ENCODE measurements at places on chromosomes 7 and 10.

DNA sequence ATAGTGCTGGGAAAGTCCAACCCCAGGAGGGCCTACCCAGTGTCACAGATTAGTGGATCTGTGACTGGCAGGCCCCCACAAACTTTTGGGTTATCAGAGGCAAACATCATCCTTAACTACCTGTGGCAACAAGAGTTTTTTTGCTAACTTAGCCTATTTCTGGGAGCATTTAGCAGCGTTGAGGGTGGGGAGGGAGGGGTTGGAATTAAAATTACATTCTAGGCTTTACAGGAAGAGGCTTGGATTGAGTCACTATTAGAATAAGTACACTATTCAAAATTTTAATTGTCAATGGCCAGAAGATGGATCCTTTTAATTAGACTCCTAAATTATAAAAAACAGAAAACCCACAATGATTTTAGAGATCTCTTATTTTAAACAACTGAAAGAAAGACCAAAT is 267.9 kb upstream of the NPSR1 start:
- no peak for DNase-seq

- peak; percentile 32 for DNase-seq
Observed at GRCh38 chr7:33773053-33773452, 132.3 kb upstream of the BMPER start.

DNA sequence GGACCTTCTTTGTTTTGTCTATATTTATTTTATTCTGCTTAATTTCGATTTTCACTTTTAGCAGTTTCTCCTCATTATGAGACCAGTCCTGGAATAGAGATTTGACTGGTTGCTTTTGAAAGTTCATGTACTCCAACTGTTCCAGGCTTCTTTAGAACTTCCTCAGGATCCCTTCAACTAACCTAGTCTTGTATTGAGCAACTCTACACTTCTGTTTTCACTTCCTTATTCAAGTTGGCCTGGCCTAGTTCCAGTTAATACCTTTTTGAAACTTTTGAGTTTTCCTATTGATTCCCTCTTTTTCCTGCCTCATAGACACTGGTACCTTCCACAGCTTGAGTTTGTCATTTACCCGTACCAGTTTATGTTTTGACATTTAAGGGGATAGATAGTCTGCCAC is 421.7 kb downstream of the ATRNL1 start:
- DNase-seq, result no peak

- DNase-seq, result no peak
Observed at GRCh38 chr10:4242561-4243035, 457.6 kb upstream of the KLF6 start.

DNA sequence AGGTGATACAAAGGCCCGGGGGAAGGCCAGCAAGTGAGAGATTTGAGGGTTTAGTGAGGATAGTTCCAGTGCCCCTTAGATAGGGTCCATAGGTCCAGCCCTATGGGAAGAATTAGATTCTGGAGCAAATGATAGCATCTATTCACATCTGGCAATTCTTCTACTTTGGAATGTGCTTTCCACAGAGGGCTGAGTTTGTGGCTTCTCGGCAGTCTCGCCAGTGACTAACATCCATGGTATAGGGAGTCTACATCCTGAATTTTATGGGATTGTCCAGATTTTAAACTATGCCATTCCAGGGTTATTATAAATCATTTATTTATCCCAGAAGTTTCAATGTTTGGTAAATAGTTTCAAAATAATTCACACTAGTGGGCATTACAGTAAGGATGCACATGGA is 207.3 kb upstream of the ADO start:
- no peak for DNase-seq

DNA sequence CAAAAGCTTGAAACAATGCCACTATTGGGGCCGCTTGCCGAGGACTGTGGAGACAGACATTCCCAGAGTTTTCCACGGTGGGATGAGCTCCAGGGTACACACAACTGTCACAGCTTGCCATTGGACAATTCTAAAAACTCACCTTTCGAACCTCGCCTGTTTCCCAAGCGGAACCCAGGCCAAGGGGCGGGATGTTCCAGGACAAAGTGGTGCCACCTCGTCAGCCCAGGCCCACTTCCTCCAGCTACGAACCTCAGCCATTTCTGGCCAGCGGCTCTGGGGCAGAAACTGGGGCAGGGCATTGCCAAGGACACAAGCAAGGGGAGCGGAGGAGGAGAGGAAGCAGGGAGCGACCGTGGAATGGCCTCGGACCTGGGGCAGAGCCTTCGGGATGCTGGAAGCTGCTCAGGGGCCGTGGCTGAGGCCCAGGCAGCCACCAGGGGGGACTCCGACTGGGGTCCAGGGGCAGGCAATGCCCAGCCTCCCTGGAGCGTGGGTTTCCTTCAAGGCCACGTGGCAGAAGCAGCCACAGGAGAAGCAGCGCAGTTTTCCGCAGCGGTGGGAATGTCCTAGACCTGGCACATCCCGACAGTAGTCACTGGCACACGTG is 44.7 kb upstream of the INSIG1 start:
- no peak for DNase-seq

GRCh38 chr7:114504586-114504985 is 90.0 kb downstream of the FOXP2 start:
- DNase-seq, result no peak

- DNase-seq, result peak; percentile 80
Observed at GRCh38 chr10:106224676-106225075, 939.8 kb downstream of the SORCS1 start.

GRCh38 chr7:22668971-22669401 is 58.0 kb upstream of the IL6 start:
- DNase-seq, result no peak

GRCh38 chr7:107051376-107051775 is 6.9 kb downstream of the PRKAR2B start:
- DNase-seq, result no peak

DNA sequence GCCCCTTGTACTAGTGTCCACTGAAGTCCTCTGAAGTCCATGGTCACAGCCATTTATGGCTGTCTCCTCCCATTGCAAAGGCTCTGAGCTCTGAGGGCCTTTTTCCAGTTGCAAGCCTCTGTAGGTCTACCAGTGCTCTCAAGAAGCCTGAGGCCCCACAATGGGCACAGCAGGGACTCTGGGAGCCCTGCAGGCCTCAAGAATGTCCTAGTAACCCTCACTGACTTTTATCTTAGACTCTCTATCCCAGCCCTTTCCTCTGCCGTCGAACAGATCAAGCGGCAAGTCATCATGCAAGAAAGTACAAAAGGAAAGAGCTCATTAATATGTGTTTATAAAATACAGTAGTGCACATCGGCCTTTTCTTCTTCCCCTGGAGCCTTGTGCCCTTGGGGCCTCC is 23.4 kb downstream of the VWA2 start:
- no peak for DNase-seq

- DNase-seq, result no peak
Observed at GRCh38 chr7:120583899-120584586, 273.9 kb downstream of the TSPAN12 start.

DNA sequence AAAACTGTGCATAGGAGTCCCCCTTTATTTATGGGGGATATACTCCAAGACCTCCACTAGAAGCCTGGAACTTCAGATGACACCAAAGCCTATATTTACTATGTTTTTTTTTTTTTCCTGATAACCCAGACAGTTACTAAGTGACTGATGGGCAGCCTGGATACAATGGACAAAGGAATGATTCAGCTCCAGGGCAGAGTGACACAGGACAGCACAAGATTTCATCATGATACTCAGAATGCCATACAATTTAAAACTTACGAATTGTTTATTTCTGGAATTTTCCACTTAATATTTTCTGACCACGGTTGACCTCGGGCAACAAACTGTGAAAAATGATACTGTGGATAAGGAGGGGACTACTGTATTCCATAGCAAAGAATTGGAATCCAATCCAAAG is 843.6 kb downstream of the PCDH15 start:
- DNase-seq, result no peak

DNA sequence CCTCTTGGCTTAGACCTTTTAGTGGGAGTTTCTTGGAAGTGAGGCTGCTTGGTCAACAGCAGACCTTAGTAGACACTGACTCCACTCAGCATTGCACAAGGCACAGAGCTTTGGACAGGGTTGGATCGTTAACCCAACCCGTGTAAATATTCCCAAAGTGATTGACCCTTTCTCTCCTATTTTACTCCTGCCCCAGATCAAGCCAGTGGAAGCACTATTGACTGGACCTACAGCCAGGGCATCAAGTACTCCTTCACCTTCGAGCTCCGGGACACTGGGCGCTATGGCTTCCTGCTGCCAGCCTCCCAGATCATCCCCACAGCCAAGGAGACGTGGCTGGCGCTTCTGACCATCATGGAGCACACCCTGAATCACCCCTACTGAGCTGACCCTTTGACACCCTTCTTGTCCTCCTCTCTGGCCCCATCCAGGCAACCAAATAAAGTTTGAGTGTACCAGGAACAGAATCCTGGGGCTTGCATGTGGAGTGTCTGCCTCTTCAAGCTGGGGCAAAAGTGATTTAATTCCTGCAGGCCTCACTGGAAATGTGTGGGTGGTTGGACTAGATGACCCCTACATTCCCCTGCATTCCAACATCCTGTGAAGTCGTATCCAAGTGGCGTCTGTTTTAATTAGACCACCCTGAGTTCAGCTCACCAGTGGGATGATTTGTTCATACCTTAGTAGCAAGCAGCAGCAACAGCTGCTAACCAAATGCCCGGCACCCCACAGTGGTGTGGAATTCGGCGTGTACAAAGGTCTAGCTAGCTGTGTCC is 7.5 kb downstream of the CPA1 start:
- DNase-seq, result no peak

DNA sequence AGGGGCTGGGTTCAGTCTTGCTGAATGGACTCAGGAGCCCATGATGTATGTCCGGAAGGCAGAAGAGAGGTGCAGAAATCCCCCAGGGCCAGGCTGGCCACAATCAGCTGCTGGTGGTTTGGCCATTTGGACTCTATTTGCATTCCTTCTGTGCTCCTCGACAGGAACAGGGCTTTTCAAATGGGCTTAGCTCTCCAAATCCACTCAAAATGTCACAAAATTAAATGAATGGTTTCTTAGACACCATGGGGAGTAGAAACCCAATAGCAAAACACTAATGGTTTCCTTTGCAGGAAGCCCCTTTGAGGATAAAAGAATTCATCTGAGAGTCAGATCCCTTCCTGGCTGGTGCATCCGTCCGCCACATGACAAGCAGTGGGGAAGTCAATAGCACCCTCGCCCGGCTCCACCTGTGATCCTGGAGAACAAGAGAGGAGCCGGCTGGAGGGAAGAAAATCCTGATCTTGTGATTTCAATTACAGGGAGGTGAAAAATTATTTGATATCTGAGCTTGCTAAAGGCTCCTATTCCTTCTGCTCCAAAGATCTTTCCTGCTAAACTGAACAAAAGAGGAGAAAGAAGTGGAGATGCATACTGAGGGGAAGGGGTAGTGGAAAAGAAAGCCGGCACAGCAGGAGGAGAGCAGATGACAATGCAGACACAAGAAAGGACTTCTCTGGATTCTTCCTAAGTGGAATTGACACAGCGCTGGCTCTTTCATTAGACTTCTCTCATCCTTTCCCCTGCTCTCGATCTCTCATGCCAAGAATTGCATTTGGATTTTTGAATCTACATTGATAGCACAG is 190.7 kb downstream of the C7orf25 start:
- DNase-seq, result no peak

DNA sequence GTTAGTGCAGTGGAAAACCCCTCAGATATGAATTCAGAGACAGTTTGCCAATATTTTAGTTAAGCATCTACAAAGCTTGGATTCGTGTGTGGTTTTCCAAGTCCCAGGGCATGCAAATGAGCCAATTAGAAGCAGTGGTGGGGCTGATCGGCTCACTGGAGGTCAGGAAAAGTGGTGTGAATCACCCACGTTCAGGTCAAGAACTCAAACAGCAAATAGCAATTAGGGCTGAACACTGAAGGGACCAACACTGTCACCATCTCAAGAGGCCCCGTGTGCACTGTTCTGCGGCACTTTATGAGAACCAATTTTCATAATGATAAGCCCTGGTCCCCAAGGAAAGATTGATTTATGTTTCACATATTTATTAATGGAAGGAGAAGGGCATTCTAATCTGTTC is 68.9 kb downstream of the ADARB2 start:
- no peak for DNase-seq

GRCh38 chr7:152395112-152395511 is 40.7 kb downstream of the KMT2C start:
- DNase-seq, result peak; percentile 76

GRCh38 chr7:157949711-157950110 is 612.9 kb downstream of the DNAJB6 start:
- peak; percentile 12 for DNase-seq

GRCh38 chr7:143399151-143399550 is 9.5 kb downstream of the EPHA1 start:
- DNase-seq, result no peak

- DNase-seq, result no peak
Observed at GRCh38 chr7:140156460-140157080, 20.2 kb downstream of the KDM7A start.

All from MCF 10A (cell line).